ENCODE measurements at places on chromosomes 13 and 19.

DNA sequence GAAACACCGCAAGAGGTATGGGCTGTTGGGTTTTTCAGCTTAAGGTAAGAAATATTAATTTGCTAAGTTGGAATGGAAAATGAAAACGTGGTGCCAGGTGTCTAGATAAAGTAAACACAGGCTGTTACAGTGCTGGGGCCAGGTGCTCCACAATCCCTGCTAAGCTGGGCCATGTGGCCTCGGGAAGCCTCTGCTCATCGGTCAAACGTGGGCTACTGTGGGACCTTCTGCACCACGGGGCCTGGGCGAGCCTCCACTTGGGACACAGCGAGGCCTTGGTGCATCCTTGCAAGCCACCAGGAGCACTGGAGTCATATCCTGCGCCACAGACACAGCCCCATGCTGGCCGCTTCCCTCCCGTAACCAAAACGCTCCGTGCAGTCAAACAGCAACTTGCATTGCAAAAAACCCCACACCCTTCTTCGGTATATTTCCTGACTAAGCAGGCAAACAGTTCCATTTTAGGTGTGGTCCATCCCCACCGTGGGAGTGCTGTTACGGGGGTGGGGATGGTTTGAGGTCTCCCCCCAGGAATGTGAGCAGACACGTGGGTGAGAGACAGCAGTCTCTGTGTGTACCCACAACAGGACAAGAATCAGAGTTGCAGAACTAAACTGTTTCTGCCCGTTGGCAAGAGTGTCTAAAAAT lies 96.3 kb upstream of the SOX1 start:
- no peak for ATAC-seq

- ATAC-seq: no peak
These were observed 72.4 kb downstream of the NHLRC3 start for GRCh38 chr13:39110518-39111097.

- ATAC-seq: no peak
These were observed 77.1 kb upstream of the WASF3 start for GRCh38 chr13:26480246-26480855.

- no peak for ATAC-seq
These were observed 4.6 kb upstream of the TSHZ3 start for GRCh38 chr19:31353833-31354232.

- no peak for ATAC-seq
These were observed 330.6 kb downstream of the SPRY2 start for GRCh38 chr13:80010286-80010831.

- ATAC-seq: no peak
These were observed 162.1 kb downstream of the NHLRC3 start for GRCh38 chr13:39200249-39200910.

GRCh38 chr13:21336609-21337349 lies 122.3 kb downstream of the ZDHHC20 start:
- no peak for ATAC-seq

DNA sequence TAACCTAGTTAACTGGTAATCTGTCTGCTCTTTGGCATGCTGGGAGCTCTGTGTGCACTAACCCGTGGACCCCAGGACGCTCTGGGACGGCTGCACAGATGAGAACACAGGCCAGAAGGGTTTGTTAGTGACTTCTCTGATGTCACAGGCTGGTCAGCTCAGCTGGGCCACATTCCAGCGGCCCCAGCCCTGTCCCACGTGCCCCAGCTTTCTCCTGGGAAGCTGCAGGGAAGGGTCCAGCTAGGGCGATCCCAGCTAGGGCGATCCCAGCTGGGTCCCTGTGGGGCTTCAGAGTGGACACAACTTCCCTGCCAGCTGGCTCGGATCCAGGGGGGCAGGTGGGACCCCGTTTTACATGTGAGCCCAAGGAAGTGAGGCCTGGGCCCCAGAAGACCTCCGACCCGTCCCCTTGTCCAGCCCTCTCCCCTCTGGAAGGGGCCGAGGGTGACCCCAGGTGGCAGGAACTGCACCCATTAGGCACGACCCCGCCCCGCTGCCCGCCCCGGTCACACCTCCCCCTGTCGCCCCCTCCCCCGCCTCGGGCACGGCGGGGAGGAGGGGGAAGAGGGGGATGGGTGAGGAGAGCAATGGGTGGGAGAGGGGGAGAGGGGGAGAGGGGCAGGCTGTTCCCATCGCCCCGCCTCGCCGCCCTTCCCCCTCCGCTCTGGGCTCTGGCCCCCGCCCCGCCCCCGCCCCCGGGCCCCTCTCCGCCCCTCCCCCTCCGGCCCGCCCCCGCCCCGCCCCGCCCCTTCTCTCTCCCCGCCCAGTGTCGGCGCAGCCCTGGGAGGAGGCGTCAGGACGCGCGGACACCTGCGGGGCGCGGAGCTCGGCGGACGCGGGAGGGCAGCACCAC lies 75.2 kb upstream of the MCF2L start:
- ATAC-seq: peak; percentile 35

DNA sequence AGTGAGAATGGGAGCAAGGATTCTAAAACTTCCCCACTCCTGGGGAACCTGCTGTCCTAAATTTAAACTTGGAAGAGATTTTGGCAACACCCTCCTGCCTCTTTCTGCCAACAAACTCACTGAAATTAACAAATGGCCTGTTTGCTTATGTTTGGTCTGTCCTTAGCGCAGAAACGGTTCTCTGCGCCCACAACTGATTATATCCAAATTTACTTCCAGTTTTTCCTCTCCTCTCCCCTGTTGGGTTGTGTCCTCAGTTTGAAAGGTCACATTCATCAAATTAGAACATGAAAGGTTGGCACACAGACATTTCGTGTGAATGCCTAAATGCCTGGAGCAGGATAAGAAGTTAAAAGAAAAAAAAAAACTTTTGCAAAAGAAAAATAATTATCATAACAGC lies 56.4 kb upstream of the MRI1 start:
- no peak for ATAC-seq

DNA sequence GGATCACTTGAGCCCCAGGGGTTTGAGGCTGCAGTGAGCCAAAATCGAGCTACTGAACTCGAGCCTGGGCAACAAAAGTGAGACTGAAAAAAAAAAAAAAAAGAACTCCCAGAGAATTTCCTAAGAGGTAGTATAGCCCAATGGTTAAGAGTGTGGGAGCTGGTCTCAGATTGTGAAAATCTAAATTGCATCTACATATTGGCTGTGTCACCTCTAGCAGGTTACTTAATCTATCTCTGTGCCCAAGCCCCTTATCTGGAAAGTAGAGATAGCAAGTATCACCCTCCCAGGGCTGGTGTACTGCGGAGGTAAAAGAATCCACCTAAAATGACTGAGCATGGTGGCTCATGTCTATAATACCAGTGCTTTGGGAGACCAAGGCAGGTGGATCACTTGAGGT lies 3.7 kb upstream of the PLAUR start:
- no peak for ATAC-seq

DNA sequence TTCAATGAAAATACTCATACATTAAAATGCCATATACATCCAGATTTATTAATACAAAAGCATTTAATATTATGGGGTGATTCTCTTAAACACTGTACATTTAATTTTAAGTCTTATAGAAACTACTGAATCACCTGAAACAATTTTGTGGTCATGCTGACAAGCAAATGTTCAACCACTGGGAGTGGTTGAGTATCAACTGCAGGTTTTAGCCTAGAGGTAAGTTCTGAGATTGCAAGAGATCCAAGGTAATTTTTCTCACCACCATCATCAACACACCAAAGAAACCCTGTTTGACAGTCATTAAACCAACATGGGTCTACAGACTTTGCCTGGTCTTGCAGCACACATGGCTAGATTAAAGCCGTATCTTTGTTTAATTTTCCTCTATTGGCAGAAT lies 196.3 kb downstream of the LHFPL6 start:
- ATAC-seq: no peak

DNA sequence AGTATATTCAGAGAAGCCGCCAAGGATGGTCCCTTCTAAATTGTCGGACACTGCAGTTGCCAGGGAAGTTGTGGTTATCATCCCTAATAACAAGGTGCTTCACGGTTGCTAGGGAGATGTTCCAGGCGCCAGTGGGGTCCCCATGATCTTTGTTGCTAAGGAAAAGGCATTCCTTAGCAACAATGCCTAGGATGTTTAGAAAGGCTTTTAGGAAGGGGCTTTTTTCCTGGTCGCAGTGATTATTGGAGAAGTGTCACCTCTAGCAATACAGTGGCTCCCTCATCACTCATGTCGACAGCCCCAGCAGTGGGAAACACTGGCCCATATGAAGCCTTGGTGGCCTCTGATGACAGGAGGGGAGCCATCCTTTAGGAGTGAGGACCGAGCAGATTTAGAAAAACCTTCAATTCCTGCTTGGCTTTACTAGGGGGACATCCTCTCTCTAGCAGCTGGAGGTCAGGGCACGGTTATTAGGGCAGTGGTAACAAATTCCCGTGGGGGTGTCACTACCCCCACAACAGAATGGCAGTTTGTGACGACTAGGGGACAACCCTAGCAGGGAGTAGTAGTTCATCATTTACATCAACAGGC lies 6.4 kb upstream of the TMC4 start:
- no peak for ATAC-seq

GRCh38 chr13:78881054-78881453 lies 222.1 kb upstream of the OBI1 start:
- ATAC-seq: no peak

DNA sequence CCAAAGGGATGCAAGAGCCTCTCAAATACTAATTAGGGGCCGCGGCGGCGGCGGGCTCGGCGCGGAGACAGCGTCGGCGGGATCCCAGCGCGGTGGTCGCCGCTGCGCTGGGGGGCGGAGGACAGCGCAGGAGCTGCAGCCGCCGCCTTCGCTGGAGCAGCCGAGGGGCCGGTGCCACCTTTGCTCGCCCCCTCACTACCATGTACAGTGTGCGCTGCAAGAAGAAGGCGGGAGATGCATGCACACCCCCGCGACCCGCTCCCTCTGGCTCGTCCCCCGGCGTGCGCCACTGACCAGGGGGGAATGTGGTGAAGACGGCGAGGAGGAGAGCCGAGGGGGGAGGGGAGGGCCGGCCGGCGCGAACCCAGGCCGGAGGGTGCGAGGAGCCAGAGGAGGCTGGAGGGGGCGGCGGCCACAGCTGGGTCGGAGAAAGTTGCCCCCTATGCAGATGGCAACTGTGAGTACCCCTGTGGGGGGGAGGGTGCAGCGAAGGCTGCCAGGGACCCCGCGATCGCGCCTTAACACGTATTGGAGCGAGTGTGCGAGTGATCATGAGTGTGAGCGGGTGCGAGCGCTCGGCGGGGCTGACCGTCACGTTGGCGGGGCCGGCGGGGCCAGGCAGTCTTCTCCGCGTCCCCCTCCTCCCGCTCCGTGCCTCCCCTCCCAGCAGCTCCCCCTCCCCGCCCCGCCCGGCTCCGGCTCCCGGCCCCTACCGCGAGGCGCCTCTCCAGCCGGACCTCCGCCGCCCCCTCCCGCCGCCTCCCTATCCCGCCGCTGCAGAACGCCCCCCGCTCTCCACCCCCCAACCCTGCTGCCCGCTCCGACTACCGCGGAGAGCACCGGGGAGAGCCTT lies 808 bp downstream of the SLITRK5 start:
- ATAC-seq: no peak

DNA sequence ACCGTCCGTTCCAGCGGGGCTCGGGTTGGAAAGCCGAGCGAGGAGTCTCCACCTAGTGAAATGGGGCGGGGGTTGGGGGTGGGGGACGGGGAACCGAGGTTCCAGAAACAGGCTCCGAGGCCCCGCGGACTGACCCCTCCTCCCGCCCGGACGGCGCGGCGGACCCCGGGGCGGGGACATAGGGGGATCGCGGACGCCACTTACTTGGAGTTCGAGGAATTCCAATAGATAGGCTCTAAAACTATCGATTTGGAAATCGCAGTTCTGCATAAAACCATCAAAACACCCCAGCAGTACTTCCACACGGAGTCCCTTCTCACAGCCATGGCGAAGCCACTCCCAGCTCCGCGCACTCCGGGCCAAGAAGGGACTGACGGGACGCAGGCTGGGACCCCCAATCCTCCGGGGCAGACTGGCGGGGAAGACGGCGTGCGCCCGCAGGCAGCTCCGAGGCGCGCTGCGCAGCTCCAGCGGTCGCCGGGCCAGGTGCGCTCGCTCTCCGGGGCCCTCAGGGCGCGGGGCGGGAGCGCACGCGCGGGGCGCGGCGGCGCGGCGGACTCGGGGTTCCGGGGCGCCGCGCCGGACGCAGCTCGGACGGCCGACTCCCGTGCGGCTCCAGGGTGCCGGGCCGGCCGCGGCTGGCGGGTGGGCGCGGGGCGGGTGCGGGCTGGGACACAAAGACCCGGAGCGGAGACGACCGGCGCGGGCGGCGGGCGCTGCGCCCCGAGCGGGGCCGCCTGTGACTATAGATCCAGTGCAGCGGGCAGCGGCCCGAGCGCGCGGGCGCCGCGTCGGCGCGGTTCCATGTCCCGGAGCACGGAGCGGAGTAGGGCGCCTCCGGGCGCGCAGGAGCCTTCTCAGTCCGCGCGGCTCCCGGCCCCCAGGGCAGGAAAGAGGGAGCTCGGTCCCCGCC lies 567 bp downstream of the EFNB2 start:
- no peak for ATAC-seq

DNA sequence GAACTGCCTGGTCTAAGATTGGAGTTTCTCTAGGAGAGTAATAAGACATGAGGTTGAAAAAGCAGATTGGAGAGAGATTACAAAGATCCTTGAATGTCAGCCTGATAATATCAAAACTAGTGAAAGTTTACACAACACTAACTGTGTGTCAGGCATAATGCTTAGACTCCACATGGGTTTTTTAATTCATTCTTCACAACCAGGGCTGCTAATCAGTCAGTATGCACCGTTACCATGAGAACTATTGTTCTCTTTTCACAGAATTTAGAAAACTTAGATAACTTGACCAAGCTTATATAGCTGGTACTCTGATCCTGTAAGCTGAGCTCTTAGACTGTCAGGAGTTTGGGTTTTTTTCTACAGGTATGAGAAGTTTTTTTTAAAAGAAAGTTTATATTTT lies 46.6 kb upstream of the TSC22D1 start:
- no peak for ATAC-seq

- ATAC-seq: peak; percentile 78
These were observed at the start of gene MIER2 for GRCh38 chr19:344625-345319. TSS of gene MIER2 (minus strand) at chr19:344796. CDS start at chr19:344782, 14 bp downstream.

All from esophagus mucosa (tissue), 1 donor.